Right ventricle myocardium inferior (tissue), 1 donor: ENCODE measurements at places on chromosomes 1 and 21.

GRCh38 chr1:184162281-184162680 is 110.8 kb downstream of the TSEN15 start:
- DNase-seq = no peak

- DNase-seq = no peak
These were observed 16.7 kb upstream of the COL6A2 start for GRCh38 chr21:46081022-46081861.

GRCh38 chr1:20207546-20207945 is 21.2 kb upstream of the PLA2G2C start:
- no peak for DNase-seq

- DNase-seq = no peak
These were observed 59.2 kb downstream of the PBX1 start for GRCh38 chr1:164618202-164618564.

- no peak for DNase-seq
These were observed 2.7 kb downstream of the CHI3L1 start for GRCh38 chr1:203183828-203184227.

GRCh38 chr1:211082824-211083223 is 51.1 kb downstream of the KCNH1 start:
- DNase-seq = no peak

GRCh38 chr1:36778740-36779139 is 255.6 kb downstream of the GRIK3 start:
- DNase-seq = no peak

DNA sequence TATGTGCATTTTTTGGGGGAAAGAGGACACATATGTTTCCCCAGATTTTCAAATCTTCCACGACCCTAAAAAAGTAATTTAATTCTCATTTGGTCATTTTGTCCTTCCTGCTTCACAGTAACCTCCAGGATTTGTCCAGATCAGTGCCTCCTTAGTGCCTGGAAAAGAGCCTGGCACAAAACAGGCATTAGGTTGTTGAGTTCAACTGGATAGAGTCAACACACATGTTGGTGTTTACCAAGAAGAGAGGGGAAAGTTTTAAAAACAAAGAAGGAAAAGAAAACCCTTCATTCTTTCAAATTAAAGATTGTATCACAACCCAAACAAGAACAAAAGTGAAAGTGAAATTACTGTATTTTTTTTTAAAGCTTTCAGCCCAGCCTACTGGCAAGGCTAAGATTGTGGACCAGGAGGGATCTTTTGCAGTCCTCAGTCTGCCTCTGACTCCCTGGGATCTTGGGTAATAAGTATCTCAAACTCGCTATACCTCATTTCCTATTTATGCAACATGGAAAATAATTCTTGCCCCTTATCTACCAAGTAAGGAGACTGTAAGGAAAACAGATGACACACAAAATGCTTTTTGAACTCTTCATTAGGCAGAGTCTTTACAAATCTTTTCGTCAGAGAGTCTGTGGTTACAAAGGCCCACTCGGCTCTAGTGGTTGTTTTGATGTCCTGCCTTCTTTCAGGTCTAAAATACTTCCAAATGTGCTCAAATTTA is 57.8 kb downstream of the ZNF281 start:
- no peak for DNase-seq

DNA sequence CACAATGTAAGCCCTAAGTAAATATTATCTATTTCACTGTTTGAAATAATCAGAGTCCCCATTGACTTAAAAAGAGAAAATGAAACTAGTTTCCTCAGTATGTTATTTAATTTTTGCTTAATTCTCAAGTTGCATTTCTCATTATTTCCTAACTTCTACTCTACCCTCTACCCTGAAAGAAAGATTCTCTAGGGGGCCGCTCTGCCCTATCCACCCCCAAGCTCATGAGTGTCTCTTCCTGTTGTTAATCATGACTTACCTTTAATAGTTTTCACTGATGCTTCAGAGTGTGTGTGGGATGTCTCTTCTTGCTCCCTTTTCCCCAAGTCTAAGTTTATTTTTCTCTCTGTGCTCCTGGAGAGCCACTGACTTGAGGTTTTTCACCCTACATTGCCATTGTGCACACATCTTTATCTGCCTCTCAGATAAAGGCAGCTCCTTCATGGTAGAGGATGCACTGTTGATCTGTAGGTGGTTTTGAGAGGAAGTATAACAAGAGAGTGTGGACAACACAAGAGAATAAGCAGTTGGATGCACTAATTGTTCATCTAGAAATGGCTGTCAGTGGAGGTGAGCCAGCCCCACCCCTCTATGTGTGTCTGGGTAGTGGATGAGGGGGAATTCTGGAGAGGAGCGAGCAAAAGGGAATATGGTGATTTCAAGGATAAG is 261.7 kb downstream of the CHRM3 start:
- no peak for DNase-seq

DNA sequence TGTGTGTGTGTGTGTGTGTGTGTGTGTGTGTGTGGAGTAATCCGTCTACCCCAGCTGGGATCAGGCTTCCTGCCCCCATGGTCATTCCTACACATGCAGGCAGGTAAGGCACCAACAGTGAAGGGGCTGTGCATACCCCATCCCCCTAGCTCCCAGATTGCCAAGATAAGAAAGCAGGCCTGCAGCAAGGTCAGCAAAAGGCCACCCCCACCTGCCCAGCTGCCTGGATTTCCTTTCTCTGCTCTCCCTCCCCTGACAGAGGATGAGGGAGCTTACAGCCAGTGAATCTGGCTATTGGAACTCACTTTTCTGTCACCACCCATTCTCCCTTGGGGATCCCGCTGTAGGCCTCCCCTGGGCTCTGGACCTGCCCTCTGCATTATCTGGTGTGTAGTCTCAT is 7.9 kb downstream of the ALX3 start:
- DNase-seq = no peak

- no peak for DNase-seq
These were observed 66.7 kb downstream of the NME7 start for GRCh38 chr1:169300854-169301253.

- no peak for DNase-seq
These were observed 40.9 kb downstream of the NEGR1 start for GRCh38 chr1:72241397-72241796.

DNA sequence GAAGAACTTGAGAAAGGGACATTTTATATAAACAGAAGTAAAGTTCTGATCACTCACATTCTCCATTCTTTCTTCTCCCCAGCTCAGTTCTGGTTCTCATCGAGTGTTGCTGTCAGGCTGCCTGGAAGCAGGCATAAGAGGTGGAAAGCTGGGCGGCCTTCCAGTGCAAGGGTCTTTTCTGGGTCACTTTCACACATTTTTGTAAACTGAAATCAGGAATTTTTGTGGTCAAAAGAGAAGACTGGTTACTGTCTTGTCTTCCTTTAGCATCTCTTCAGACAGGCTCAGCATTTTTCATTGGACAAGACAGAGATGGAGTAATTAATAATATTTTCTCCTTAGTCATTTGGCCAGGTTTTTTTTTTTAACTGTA is 93.7 kb downstream of the CTH start:
- DNase-seq = no peak

GRCh38 chr1:1163538-1164070 is 10.1 kb upstream of the TTLL10 start:
- DNase-seq = no peak

DNA sequence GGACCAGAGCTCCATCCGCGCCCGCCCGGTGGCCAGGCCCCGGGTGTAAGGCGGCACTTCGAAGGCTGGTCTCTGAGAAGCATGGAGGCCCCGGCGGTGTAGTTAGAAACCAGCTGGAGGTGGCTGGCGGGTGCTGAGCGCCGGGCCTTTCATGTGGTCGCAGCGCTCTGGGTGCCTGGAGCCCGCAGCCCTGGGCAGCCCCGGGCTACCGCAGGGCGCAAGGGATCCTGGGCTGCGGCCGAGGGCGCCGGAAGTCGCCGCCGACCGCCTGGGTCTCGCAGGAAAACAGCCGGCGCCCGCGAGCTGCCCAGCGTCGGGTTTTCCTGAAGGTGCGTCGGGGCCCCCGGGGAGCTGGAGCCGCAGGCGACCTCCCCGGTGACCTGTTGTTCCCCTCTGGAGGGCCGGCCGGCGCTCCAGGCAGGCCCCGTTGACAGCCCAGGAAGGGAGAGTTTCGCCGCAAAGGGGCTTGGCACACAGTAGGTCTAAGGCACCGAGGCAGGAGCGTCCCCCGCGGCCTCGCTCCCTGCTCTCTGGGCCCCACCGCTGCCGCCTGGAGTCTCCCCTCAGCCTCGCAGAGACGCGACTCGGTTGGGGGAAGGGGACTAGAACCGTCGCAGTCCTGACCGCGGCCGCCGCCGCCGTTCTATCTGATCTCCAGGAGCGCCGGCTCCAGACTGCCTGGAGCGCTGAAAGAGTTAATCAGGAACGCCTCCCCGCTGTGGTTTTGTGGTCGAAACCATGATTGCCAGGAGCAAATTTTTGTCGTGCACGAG is 2.7 kb downstream of the GRHL3 start:
- DNase-seq = peak; percentile 83

GRCh38 chr1:208280681-208281450 is 36.7 kb upstream of the PLXNA2 start:
- DNase-seq = no peak

GRCh38 chr1:234901491-234902049 is 227.1 kb downstream of the TOMM20 start:
- no peak for DNase-seq

DNA sequence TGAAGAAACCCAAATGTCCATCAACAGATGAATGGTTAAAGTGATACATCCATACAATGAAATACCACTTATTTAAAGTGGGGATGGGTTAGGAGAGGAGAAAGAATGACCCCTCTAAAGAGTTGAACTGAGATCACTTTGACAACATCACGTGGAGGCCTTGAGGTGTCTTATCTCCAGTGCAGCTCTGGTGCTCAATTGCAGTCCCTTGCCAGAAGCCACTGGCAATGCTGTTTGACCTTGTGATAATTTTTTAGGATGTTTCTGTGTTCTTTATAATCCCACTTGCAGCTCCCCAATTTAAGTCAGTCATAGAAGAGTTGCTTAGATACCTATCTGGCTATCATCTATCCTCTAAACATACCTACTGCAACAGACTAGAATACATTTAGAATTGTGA is 167.6 kb downstream of the ZNF648 start:
- DNase-seq = no peak

- no peak for DNase-seq
These were observed 9.7 kb downstream of the KLHDC8A start for GRCh38 chr1:205346956-205347574.

DNA sequence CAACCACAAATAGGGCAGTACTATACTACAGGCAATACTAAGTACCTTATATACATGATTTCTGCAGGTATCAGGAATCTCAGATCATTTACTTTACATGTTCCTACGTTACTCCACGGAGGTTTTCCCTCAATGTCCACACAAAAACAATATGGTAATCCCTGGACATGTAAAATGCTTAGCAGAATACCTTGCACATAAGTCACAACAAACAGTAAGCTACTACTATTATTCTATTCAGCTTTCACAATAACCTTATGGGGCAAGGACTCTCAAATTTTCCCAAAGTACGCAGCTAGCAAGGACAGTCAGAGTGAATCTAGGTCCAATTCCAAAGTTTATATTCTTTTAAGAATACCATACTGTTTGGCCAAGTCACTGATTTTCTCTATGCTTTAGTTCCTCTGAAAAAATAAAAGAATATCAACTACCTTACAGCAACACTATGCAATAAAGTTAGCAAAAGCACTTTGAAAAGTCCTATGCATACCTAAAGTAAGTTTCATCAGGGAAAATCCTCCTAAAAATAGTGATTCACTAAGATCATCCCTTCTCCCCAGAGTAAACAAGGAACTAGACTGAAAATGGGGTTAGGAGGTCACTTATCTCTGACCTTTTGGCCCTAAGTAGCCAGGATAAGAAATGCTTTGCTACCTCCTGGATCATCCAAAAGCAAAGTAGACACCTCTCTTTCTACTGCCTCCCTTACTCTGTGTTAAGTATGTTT is 67.4 kb downstream of the LUZP1 start:
- DNase-seq = no peak

DNA sequence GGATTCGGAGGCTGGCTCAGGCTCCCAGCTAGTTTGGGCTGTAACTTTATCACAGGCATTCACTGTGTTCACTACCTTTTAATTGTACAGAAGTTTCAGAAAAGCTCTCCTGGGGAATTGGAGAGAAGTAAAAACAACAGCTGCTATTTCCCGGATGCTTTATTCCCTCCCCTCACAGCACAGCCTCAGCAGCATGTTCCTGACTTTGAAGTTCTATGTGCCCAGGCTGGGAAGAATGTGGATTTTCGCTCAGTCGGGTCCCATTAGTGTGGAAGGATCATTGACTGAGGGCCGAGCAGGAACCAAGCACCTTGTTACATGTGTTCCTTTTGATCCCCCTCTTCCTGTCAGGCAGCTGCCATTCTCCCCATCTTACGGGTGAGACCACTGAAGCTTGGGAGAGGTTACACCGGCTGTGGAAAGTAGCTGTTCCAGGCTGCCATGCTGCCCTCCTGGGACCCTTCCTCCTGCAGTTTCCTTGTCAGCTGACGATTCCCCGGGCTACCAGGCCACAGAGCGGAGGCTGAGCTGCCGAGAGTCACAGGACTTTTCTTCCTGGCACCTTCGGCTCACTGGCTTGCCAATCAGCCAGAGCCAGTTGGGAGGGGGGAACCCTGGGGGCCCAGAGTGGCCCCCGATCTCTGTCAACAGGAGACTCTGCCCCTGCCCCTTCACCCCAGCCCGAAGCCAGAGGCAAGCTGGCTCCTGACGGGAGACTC is 223.1 kb upstream of the TMEM51 start:
- no peak for DNase-seq

GRCh38 chr1:115850937-115851336 is 10.0 kb upstream of the NHLH2 start:
- no peak for DNase-seq

DNA sequence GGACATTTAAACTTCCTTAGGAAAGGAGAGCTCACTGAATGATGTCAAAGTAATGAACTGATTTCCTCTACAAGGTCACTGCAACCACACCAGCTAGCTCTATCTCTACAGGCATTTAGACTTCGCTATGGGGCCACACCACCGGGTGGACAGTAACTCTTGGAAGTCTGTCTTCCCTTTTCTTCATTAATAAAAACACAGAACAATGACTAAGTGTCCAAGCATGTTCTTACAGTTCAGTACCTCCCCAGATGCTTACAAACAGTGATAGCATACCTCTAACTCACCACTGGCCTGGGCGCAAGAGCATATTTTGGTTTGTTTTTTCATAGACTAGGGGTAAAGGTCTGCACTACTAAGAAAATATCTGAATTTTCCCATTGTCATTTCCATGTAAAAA is 54.6 kb downstream of the SIM2 start:
- no peak for DNase-seq

- no peak for DNase-seq
These were observed 8.3 kb downstream of the ACTRT2 start for GRCh38 chr1:3029481-3029961.

- peak; percentile 80 for DNase-seq
These were observed 46.3 kb downstream of the GPA33 start for GRCh38 chr1:167043752-167044488.
